ENCODE measurements at places on chromosomes 13 and 19.

DNA sequence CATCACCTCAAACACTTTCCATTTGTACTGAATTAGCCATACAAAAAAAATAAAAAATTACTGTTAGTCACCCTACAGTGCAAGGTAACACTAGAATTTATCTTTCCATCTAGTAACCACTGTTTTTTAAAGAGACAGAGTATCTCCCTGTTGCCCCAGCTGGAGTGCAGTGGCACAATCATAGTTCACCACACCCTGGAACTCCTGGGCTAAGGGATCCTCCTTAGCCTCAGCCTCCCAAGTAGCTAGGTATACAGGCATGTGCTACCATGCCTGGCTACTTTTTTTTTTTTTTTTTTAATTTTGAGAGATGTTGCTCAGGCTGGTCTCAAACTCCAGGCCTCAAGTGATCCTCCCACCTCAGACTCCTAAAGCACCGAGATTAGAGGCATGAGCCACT, 17.9 kb downstream of the ANKRD10 start:
- DNase-seq: no peak

GRCh38 chr19:23049256-23049655, 46.3 kb upstream of the ZNF728 start:
- no peak for DNase-seq

- no peak for DNase-seq
These were observed 40.7 kb downstream of the SMAD9 start for GRCh38 chr13:36879218-36879938.

DNA sequence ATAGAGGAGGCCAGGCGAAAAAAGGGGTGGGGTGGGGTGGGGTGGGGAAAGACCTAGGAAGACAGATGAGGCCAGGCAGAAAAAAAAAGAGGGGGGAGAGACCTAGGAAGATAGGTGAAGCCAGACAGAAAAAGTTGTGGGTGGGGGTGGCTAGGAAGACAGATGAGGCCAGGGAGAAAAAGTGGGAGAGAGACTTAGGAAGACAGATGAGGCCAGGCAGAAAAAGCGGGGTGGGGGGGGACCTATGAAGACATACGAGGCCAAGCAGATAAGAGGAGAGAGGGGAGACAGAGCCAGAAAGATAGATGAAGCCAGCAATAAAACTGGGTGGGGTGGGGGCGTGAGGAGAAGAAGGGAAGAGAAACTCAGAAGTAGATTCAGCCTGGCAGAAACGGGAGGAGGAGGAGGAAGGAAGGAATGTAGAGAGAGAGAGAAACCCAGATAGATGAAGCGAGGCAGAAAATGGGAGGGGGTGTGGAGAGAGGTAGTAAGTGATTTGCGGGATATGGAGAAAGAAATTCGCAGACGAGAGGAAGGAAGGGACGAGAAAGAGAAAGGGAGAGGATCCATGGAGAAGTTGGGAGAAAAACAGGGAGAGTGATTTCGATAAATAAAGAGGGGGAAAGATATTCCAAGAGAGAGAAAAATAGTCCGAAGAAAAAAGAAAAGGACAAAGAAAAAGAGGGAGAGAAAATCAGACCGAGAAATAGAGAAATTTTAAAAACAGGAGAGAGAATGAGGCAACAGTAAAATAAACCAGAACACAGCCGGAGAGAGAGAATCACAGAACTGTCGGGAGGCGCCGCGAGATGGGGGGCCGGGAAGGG, 12.2 kb upstream of the CACNG6 start:
- DNase-seq: no peak

DNA sequence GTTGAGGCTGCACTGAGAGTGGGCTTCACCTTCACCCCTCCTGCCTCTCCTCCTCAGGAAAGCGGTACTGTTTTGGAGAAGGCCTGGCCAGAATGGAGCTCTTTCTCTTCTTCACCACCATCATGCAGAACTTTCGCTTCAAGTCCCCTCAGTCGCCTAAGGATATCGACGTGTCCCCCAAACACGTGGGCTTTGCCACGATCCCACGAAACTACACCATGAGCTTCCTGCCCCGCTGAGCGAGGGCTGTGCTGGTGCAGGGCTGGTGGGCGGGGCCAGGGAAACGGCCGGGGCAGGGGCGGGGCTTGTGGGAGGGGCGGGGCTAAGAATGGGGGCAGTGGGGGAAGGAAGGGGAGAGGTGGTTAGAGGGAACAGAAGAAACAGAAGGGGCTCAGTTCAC, 7.5 kb downstream of the CYP2A13 start:
- DNase-seq: no peak

DNA sequence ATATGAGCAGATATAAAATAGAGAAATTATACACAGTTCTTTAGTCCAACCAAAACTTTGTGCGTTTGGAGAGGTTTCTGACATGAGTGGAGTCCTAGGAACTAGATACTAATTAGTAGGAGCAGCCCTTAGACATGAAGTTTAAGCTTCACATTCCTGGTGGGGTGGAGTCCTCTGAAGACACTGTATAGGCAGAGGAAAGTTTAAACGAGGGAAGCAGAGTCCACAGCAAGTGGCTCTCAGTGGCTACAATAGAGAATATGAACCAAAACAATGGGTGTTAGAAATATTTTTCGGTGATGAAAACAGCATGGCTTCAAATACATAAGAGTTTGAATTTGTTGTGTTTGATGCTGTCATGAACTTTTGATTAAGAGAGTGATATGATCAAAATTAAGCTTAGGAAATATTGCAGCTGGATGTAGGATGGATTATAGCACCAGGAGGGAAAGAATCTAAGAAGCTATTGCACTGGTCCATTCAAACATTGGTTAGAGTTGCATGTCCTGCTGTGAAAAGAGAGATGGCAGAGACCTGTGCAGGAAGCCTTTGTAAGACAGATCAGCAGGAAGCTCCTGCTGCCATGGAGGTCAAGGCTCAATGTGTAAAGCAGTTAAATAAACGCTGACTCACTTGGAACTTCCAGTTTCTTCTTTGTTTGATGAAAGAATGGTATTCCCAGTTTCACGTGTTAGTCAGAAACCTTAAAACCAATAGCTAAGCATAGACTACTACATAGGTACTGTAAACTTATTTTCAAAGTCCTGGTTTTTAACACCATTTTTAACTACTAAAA, 175.2 kb downstream of the TDRD3 start:
- no peak for DNase-seq

- no peak for DNase-seq
These were observed 237.2 kb upstream of the SPRY2 start for GRCh38 chr13:80577926-80578670.

DNA sequence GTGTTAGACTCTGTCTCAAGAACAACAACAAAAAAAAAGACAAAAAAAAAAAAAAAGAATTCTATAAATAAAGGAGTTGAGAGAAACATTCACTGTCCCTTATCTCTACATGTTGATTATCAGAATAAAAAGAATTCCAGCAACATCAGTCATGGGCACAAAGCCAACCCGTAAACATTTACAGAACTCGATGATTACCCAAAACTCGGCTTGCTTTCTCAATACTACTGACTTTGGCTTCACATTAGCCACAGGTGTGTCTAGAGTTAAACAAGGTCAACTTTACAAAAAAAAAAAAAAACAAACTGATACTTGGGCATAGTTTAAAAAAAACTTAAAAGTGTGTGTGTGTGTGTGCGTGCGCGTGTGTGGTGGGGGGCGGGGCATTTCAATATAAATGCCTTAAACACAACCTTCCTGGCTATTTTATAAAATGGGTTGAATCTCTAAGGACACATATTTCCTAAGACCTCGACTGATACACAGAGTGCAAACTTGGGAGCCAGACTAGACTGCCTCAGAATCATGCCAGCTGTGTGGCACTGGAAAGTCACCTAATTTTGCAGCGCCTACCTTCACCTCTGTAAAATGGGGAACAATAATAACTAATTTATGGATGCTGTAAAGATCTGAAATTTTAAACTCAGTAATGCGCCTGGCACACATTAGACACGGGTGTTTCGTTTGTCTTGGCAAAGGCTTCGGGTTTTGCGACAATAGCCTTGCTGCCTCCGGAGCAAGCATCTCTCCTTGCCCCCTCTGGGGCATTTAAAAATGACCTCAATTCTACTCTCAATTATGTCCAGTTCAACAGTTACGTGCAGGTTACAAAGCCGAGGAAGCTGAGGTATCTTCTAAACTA, 922 bp downstream of the EBPL start:
- DNase-seq: no peak

DNA sequence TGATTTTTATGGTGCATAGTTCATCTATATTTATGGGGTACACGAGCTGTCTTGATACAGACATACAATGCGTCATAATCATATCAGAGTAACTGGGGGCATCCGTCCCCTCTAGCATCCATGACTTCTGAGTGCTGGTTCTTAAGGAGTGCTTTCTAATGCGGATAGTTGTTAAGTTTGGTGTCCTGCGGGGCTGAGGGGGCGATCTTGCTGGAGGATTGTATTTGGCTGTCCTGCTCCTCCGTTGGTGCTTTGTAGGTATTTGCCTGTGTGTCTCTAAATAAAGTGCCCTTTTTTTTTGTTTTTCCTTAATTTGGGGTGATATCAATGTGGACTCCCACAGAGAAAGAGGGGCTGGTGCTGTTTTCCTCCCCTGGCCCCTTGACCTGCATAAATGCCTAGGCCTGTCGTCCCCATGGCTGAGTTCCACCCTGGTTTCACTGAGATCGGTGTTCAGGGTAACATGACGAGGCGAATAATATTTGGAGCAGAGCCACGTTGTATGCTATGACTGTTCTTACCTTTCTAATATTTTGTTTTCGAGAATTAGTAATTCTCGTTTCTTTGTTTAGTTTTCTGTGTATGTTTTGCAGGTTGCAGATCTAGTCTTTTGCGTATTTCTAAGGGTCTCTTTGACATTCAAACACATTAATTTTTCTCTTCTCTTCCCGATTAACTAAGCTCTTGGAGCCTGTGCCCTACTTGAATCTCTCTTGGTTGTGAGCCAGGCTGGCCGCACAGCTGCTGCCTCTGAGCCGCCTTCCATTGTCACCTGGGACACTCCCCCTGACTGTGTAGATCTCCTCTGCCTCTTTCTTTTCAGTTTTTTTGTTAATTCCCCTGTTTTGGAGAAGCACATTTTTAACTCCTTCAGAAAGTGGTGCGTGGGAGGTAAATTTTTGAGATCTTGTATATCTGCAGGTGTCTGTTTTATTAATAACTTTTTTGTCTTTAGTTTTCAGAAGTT, 100.3 kb downstream of the ARHGEF7 start:
- no peak for DNase-seq

DNA sequence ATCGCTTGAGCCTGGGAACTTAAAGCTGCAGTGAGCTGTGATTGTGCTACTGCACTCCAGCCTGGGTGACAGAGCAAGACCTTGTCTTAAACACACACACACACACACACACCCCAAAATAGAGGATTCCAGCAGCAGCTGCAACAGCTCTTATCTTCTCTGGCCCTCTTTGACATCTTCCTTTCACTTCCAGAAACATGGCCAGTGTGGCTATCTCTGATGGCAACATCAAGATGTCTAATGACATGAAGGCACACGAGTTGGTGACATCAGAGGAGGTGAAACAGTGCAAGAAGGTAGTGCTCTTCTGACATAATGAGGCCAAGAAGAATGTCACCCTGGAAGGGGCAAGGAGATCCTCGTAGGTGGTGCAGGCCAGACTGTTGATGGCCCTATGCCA, 81.2 kb downstream of the TM9SF2 start:
- no peak for DNase-seq
